ENCODE measurements at places on chromosomes 7 and 10.
A peak's percentile ranks its signal among the peaks of the same experiment; 100 is the strongest.

DNA sequence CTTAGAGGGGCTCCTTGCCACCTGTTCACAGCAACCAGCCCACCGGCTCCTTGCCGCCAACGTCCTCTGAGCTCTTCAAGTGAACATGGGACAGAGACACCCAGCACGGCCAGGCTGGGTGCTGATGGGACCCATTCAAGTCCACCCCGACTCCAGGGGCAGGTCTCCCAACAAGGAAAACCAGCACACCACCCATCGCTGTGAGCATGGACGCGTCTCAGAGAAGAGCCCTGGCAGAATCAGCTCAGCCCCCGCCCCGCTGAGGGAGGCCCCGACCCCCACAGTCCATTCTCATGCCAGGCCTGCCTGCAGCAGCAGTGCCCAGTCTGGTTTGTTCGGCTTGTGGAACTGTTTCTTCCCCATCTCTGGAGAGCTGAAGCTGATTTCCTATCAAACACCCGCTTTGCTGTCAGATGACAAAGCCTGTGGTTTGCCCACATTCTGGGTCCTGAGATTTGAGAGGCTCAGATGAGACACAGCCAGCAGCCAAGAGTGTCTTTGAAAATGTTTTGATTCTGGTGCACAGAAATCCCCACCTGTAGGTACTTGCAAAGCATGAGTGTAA, 216.6 kb downstream of the ZMYND11 start:
- DNase-seq = no peak

GRCh38 chr7:66557214-66558200, 71.2 kb upstream of the KCTD7 start:
- peak; percentile 56 for DNase-seq

GRCh38 chr7:118094044-118094443, 89.9 kb upstream of the LSM8 start:
- no peak for DNase-seq

GRCh38 chr10:13560597-13560996, 26.2 kb upstream of the PRPF18 start:
- no peak for DNase-seq

GRCh38 chr10:72329290-72330068, 25.2 kb downstream of the DNAJB12 start:
- DNase-seq = no peak

DNA sequence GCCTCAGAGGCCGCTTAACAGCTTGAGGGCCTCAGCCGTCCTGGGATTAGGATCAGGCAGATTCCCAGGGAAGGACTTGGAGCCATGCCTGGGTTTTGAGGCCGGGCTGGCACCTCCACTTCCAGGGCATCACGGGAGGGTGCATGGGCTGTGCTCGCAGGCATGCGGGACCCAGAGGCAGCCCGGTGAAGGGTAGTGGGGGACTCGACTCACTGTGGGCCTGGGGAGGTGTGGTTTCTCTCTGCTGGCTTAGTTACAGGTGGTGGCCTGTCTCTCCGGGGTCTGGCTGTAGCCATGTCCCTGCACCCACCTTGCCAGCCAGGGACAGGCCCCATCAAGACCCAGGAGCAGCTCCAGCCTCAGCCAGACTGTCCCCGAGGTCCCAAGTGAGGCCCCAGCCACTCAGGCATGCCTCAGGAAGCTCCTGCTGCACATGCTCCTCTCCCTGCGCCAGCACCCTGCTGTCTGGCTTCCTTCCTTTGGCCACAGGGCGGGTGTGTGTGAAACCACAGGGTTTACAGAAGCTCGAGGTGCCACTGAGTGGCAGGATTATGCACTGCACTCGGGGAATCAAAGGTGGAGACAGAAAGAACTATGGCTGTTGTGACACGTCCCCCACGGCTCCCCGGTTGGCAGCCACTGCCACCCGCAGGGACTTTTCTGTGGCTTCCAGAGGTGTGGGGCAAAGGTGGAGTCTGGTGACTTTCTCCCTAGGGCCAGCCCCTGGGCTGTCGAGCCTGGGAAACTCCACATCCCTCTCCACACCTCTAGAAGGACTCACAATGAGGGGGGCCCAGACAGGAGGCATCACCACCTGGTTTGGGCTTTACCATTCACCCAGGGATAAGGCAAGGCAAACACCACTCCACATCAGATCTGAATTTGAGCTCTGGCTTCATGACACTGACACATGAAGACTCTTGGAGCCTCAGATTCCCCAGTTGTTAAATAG, 19.7 kb downstream of the GOLGA7B start:
- peak; percentile 93 for DNase-seq

DNA sequence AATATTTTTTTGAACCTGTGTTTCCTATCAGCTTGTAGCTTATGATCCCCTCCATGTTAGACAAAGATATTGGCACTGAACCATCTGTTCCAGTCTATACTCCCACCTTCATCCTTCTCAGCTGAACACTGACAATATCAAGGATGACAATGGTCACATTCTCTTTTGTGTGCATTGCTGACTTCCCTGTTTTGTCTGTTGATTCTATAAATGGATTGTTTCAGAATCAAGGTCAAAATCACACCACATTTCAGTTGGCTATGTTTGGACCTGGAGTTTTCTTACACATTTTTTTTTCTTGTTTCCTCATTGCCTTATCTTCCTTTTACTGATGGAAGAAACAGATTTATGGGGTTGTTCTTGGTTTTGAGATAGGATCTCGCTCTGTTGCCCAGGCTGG, 11.3 kb upstream of the SMURF1 start:
- DNase-seq = no peak

- DNase-seq = no peak
Measured at GRCh38 chr7:148079206-148080080, 511.1 kb upstream of the C7orf33 start.

DNA sequence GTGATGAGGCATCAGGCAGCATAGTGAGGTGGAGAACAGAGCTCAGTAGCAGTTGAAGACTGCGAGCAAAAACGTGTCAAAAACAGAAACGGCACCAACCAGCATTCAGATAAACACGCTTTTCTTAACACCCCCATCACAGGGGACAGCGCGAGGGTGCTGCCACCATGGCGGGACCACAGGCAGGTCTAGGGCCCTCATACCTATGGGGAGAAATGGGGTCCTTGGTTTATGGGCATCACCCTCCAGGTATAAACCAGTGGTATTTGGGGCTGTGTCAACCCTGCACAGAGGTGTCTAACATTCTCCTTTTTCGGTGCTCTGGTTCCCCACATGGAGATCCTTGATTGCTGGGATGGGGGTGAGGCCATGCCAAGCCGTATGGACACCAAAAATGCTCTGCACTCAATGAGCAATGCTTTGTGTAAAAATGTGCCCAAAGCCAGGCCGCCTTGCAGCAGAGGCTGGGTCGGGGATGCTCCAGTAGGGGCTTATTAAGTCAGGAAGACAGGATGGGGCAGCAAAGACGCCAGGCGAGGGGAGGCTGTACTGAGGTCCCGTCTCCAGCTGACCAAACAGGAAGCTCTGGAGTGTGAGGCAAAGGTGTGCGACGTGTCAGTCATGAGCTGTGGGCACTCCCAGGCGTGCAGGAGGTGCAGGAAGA, 191.5 kb downstream of the WDR37 start:
- no peak for DNase-seq

DNA sequence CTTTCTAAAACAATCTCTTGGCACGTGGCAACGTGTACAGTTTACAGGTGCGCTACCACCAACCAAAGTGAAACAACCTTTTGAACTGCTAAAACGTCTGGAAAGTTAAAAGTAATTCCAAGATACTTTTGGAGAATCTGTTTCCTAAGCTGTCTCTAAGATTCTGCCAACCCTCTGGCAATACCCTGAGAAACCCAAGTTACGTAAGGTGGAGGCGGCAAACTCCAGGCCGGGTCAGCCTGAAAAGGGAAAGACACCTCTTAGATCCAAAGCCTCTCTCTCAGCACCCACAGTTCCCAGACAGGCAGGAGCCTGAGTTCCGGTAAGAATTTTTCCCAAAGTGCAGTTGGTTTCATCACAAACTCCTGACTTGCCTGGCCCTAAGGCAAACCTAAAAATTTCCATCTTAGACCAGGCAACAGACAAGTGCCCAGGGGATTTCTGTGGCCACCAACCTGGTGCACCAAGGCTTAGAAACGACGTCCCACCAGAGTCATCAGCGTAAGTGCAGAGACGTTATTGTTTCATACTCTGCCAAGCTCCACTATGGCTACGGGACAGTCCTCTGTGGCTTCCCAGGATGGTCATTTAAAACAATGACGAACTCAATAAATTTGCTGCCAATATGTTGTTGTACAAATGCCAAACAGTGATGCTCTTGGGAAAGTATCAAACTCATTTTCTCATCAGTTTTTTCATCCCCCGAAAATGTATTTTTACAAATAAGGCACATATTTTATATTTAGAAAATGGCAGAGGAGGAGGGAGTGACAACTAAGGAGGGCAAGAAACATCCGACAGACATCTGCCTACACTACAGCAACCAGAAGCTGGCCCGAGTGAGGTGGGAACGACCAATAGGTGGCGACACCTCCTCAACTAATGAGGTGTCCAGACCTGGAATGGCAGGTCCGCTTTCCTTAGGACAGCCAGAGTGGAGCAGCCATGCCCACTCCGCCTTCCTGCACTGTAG, 205.8 kb upstream of the FRMD4A start:
- peak; percentile 66 for DNase-seq

GRCh38 chr7:2523461-2523936, 3.9 kb downstream of the LFNG start:
- no peak for DNase-seq

DNA sequence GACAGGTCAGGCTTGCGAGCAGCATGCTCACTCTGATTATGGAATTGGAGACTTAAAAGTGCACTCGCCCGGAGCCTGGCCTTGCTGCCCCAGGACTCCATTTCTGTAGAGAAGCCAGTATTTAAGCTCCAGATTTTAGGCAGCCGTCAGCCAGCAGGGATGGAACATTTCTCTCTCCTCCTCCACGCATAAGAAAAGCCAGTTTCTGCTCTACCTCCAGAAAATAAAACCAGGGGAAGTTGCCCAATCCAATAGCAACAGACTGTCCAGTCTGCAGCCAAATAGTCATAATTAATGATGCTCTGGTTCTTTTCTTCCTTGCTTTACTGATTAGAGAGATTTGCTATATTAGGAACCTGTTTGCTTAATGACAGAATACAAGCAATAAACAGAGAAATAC, 203.2 kb downstream of the GFRA1 start:
- no peak for DNase-seq

DNA sequence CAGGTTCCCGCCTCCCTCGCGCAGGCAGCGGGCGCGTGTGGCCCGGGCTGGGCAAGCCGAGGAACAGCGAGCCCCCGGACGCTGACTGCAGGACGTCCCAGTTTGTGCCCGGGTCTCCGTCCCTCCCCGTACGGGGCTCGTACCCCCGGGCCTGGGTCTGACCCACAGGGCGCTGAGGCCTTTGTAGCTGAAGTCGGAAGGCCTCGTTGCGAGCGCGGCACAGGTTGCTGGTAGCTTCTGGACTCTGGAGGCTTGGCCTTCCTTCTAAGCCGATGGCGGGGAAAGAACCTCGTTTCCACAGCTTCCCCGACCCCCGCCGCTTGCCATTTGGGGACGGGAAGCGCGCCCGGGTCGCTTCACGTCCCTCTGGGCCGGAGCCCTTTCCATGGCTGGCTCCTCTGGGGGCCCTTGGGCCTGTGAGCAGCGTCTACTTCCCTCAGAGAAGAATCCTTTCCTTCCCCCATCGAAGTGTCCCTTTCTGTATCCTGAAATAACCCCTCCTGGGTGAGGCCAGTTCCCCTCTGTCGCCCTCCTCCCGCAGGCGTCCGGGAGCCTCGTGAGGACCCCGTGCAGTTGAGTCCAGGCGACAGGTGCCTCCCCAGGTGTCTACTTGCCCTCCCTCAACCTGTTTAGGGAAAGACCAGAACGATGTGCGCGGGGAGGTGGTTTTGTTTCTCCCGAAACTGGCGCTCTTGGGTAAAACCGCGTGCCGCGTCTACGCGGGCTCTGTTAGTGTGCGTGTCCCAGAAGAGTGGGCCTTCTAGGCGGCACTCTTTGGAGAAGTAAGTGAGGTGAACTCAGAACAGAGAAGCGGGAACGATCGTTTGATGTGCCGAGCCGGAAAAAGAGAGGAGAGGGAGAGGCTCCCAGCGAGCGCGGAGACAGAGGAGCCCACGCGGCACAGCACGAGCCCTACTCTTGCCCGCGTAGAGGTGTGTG, 9.3 kb downstream of the EVX1 start:
- DNase-seq = no peak

DNA sequence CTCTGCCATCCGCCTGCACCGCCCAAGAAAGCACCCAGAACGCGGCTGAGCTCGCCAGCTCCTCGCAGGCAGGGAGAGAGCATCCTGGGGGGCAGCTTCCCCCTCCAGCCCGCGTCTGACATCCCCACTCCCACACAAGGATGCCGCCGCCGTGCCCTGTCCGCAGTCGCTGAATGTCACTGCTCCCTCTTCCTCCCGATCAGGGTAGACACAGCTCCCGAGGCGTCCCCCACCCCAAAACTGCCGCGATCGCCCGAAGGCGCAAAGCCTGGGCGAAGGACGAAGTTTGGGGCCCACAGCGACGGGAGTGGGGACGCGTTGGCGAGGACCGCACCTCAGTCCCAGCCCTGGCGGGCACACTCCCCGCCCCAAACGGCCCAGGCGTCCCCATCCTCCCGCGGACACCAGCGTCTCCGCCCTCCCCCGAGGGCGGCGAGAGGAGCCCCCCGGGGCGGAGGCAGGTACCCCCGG, 1.5 kb upstream of the KAT6B start:
- peak; percentile 25 for DNase-seq

DNA sequence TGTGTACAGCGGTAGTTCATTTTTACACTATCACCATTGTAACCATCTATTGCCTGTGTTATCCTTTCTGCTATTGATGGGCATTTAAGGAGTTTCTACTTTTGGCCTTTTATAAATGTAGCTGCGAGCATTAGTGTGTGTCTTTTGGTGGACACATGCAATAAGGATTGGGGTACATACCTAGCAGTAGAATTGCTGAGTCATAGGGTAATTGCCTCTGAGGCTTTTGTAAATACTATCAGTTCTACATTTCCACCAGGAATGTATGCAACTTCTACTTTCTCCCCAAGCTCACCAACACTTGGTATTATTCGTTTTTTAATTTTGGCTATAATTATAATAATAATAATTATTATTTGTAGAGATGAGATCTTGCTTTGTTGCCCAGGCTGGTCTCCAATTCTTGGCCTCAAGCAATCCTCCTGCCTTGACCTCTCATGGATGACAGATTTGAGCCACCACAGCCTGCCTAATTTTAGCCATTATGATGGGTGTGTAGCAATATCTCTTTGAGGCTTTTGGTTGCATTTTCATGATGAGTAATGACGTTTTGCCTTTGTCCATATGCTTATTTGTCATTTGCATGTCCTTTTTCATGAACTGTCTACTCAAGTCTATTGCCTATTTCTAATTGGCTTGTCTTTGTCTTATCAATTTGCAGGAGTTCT, 277.0 kb downstream of the ACTR3B start:
- DNase-seq = no peak

DNA sequence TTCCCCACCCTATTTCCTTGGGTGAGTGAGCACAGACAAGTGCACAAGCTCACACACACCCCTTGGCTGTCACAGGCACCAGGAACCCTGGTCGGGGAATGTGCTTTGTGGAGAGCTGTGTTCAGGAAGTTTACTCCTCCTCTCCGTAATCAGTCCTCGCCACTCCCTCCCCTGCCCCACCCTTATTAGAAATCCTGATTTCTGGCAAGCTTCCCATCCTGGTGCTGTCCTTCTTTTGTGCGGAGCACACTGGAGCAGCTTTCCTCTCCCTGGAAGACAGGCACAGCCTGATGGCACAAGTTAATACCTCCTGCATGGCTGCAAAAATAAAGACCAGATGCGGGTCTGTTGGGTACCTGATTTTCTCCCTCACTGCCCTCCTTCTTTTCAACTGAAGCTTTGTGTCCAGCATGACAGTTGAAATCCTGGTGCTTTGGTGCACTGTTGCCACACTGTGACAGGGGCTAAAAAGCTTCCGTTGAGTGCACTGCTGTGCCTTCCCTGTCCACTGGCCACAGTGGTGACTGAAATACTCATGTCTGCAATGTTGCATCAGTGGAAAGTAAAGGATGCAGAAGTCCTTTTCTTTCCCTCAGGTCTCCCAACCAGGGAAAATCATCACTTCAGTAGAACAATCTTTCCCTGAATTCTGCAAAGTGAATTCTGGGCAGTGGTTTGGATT, 55.0 kb downstream of the LRRC4 start:
- DNase-seq = no peak
